Upper lobe of left lung (tissue), 6 donors: ENCODE measurements at places on chromosomes 1 and 21.

GRCh38 chr1:185439727-185440415 is 122.8 kb upstream of the IVNS1ABP start:
- DNase-seq: no peak

DNA sequence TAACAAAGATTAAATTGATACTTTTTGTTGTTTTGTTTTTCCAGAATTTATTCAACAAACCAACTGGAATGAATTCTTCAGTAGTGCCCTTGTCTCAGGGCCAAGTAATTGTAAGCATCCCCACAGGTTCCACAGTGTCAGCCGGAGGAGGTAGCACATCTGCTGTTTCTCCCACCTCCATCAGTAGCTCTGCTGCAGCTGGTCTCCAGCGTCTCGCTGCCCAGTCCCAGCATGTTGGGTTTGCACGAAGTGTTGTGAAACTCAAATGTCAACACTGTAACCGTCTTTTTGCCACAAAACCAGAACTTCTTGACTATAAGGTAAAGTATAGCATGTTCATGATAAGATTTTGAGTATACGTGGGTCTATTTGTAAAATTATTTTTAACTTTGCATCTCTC is 118.5 kb downstream of the ZMYM4 start:
- no peak for DNase-seq

DNA sequence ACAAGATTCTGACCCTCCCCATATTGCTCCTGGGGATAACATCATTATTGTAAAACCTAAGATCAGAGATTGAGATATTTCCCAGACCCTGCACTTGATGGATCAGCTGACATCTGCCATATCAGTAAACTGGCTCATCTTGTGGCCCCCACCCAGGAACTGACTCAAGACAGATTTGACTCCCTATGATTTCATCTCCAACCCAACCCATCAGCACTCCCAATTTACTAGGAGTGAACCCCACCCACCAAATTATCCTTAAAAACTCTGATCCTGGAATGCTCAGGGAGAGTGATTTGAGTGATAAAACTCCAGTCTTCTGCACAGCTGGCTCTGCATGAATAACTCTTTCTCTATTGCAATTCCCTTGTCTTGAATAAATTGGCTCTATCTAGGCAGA is 6.1 kb upstream of the CLCC1 start:
- DNase-seq: no peak

DNA sequence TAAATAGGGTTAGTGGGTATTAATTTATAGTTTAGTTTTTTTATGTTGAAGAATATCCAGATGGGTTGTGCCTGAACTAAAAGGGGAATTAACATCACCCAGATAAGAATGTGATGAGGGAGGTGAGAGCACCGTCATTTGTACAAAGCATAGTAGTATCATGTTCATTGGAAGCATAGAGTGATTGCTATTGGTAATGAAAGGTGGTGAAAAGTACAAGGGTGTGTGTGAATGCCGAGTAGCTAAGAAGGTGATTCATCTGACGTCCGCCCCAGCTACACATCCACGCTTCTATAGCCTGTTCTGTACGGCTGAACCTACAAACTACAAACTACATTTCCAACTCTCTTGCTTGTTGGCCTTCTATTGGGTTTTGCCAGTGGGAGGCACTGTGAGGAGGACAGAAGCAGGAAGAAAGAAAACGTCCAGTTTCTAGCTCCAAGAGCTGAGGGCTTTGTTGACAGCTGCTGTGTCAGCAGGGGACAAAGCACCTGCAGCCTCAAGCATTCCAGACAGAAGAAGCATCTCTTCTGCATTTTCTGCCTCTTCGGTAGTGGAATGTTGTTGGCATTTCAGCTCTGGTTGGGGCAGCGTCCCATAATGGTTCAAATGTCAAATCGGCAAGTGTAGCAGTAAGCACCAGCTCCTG is 404.8 kb downstream of the KCTD3 start:
- DNase-seq: no peak

GRCh38 chr1:230303822-230304221 is 122.3 kb downstream of the PGBD5 start:
- DNase-seq: no peak

- DNase-seq: no peak
Measured at GRCh38 chr1:14486401-14487201, 111.9 kb upstream of the KAZN start.

- no peak for DNase-seq
Measured at GRCh38 chr1:22447621-22448111, 4.0 kb upstream of the ZBTB40 start.

DNA sequence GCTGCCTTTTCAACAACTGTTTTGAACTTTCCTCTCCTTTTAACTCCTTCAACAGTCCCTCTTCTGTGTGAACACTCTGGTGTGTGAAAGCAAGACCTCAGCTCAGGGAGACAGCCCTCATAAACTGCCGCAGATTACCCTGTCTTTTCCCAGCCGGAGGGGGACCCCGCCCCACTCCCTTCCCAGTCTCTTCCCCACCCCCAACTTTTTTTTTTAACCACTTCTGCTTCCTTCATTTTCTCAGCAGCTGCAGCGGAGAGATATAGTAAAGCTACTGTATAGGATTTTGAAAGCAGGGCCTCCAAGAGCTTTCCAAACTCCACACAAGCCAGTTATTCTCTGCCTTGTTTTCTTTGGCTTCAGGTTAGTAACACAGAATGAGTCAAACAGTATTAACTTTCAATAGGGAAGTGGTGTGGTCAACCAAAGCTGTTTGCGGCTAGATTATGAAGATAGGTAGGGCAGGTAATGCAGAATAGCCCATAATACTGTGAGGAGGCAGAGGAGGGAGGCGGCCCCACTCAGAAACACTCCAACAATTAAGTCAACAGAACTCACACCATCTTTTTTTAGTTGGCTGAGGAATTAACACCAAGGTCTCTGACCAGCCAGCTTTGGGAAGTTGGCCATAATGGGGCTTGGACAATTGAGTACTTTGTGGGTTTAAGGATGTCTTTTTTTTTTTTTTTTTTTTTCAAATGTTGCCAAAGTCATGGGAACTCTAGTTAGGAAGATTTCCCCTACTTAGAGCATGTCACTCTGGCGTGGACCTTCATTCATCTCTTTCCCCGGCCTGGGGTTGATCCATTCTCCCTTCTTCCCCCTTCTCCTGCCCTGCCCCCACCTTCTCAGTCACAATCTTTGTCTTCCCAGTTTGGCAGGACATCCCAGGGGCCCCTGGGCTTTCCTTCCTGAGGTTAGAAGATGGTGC is 177.0 kb downstream of the CLIC6 start:
- DNase-seq: peak; percentile 85

DNA sequence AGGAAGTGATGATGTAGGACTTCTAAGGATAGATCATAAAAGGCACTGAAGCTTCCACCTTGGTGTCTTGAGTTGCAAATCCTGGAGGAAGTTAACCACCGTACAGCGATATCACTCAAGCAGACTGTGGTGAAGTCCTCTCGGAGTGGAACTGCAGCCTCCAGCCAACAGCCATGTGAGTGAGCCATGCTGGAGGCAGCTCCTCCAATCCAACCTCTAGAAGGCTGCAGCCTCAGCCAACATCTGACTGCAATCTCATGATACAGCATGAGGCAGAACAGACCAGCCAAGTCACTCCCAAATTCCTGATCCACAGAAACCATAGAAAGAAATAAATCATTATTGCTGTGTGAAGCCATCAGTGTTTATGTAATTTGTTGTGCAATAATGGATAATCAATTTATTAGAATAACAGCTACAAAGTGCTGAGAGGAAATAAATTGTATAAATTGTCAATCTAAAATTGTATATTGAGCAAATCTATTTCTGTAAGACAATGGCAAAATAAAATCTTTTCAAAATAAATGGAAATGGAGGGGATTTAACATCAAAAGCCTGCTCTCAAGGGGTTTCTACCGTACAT is 65.0 kb downstream of the PRSS38 start:
- no peak for DNase-seq

GRCh38 chr1:108591466-108591865 is 31.6 kb downstream of the EEIG2 start:
- no peak for DNase-seq

GRCh38 chr1:232743999-232744398 is 61.2 kb upstream of the MAP10 start:
- DNase-seq: no peak

GRCh38 chr21:32122082-32122481 is 156.8 kb downstream of the MIS18A start:
- no peak for DNase-seq

- no peak for DNase-seq
Measured at GRCh38 chr1:226943156-226943555, 3.1 kb downstream of the COQ8A start.

DNA sequence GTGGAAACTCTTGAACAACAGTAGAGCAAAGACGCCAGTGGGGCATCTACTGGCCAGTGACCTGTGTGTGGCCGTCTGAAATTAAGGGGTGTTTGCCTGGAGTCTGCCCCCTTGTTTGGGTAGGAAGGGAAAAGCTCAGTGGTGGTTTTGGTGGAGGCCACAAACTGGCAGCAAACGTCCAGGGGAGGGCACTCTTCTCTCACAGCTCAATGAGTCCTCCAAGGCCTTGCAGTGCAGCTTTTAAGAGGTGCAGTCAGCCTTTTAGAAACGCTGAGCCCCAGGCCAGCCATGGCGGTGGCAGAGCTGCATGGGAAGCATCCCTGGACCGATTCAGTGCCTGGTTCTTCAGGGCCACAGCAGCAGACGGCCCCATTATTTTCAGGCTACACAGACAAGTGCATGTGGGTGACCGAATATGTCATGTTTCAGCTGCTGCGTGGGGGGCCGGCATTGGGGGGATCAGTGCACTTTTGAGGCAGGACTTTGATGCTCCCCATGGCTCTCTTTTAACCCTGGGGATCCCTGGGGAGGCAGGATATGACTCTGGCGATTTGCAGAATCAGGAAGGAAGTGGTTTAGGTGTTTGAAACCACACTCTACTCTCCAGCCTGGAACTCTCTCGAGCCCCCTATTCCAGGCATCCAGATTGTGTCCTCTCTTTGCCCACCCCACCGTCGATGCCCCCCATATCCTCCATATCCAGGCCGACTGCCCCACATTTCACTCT is 414.0 kb downstream of the PRDM2 start:
- peak; percentile 45 for DNase-seq

DNA sequence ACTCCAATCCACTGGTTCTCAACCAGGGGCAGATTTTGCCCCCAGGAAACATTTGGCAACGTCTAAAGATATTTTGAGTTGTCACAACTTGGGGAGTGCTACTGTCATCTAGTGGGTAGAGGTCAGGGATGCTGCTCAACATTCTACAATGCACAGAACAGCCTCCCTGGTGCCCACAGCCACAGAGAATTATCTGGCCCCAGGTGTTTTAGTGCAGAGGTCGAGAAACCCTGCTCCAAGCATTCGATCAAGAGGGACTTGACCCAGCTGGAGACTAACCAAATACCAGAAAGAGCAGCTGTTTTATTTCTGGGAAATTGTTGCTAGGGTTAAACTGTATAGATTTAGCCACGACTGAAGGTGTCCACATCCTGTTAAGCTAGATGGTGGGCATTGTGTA is 19.2 kb downstream of the CD247 start:
- no peak for DNase-seq

DNA sequence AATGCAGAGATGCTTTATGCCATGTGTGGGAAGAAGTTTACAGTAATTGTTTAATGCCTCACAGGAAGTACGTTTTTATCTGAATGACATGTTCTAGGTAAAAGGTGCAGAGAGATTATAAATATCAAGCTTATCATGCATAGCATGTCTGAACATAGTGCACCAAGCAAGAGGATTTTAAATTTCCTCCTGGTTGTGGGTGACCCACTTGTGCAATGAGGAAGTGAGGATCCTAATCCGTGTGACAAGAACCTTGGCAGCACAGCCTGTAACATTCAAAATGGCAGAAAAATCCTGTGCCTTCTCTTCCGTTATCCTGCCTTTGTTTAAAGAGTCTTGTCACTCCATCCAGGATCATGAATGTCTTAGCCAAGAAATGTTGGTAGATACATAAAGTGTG is 75.6 kb downstream of the PLA2G4A start:
- no peak for DNase-seq

DNA sequence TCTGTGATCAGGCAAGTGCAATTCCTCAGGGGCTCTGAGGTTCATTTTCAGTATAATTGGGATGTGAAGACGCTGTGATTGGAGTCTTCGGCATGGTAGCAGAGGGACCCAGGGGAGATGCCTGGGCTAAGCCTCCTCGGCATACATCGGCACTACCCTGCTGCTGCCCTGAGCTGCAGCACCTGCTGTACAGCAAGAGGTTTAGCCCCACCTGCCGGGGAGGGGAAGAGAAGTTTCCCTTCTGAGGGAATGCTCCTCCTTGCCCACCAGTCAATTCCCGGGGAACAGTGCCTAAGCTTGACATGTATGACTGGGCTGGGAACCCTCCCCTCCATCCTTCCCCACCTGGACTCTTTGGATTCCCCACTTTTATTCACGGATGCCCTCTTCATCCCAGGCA is 24.9 kb downstream of the CNIH3 start:
- no peak for DNase-seq
